ENCODE measurements at places on chromosomes 5 and 9.
A peak's percentile ranks its signal among the peaks of the same experiment; 100 is the strongest.

DNA sequence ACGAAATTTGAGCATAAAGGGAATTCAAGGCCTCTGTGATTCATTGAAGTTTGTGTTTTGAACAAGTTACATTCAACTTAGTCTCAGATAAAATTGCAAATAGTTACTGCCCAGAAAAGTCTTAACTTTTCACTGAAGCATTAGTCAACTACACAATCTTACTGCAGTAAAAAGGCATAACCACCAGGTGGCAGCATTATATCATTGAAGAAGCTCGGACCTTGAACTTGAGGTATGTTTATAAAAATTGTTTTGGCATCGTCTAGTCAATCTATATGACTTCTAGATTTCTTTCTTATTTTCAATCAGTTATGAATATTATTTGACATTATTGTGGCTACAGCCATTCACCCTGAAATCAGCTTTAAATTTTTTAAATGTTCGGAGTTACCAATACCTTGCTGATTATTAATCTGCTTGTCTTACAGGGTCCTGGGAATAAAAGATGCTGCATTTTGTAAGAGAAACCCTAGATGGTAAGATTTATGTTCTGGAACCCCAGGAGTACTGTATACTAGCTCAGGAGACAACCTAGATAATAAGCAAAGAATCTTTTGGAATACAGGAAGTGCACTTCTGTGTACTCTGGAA is 83.9 kb upstream of the GRAMD2B start:
- peak; percentile 49 for DNase-seq

GRCh38 chr5:17157916-17158529 is 59.4 kb upstream of the BASP1 start:
- DNase-seq, result peak; percentile 96

DNA sequence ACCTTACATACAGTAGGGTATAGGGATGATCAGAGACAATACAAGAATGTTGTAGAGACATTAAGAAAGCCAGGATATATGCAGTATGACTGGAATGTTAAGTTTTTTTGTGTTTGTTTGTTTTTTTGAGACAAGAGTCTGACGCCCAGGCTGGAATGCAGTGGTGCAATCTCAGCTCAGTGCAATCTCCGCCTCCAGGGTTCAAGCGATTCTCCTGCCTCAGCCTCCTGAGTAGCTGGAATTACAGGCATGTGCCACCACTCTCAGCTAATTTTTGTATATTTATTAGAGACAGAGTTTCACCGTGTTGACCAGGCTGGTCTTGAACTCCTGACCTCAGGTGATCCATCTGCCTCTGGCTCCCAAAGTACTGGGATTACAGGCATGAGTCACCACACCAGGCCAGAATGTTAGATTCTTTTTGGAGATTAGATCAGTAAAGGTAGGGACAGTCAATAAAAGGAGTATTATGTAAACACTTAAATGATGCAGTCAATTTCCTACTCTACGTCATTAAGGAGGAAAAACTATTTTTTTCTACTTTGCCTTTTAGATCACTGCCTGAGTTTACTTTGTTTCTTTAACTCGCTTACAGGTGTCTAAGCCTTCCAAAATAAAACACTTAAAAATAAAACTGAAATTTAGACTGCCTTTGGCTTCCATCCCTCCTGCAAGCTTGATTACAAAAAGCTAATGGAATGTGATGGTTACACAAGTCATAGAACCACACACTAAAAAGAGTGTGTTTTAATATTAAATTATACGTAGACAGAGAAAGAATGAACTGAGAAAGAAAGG is 6.8 kb upstream of the HNRNPA0 start:
- no peak for DNase-seq

DNA sequence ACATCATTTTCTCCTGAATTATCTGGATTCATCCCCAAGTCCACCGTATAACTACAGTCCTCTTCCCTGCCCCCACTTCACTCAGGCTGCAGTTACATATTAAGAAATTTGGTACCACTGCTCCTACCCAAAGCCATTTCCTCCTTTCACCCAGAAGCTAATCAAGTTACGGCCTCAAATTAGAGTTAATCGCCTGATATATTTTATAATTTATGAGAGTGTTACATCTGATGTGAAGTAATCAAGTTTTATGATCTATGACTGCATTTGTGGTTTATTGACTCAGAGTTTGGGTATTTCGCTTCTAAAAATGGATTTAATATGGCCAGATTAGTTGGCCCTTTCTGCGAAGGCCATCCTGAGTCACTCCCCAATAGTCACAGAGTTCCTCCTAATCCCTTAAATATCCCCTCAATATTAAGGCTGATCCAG is 223.6 kb upstream of the KIF2A start:
- peak; percentile 55 for DNase-seq

DNA sequence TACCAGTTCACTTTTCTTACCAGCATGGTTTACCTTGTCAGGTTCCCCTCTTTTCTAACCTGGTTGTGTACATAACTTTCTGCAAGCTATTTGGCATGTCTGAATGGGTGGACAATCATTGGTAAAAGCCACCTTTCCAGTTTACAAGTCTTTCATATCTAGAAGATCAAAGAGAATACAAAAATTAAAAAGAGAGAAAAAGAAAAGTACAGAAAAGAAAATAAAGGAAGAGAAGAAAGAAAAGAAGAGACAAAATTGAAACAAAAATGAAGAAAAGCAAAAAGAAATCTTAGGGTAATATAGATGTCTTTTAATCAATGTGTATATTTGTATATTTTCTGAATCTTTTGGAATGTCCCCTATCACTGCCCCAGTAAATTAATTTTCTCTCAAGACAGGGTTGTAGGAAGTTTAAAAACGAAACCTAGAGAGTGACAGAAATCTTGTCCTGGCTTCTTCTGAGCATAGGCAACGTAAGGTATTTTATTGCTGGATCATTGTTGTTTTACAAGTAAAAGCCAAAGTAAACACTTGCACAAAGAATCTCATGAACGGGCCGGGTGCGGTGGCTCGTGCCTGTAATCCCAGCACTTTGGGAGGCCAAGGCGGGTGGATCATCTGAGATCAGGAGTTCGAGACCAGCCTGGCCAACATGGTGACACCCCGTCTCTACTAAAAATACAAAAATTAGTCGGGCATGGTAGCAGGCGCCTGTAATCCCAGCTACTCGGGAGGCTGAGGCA is 98.7 kb upstream of the IFNE start:
- DNase-seq, result no peak

DNA sequence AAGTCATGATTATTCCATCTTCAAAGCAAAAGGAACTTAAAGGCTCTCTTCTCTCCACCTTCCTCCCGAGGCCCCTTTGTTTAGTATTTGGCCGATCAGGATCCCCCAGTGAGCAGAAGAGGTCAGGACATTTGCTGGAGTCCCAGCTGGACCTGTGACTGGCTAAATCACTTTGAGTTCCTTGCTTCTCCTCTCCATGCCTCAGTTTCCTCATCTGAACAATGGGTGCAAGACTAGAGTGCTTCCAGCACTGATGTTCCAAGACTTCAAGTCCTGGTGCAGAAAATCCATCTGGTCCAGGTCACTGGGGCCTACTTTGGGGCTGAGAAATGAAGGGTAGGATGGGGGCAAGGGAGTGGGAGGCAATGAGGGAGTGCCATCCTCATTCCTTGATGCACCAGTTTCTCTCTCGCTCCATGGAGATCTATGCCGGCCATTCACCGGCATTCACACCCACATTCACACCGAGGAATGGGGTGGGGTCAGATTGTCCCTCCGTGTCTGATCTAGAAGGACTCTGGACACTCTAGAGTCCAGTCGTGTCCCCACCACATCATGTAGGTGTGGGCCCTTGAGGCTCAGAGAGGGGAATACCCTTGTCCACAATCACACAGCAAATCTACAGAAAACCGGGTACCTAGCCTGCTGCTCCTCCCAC is 38.7 kb upstream of the IL17B start:
- no peak for DNase-seq

GRCh38 chr5:122896598-122897282 is 51.3 kb downstream of the SNX24 start:
- no peak for DNase-seq

DNA sequence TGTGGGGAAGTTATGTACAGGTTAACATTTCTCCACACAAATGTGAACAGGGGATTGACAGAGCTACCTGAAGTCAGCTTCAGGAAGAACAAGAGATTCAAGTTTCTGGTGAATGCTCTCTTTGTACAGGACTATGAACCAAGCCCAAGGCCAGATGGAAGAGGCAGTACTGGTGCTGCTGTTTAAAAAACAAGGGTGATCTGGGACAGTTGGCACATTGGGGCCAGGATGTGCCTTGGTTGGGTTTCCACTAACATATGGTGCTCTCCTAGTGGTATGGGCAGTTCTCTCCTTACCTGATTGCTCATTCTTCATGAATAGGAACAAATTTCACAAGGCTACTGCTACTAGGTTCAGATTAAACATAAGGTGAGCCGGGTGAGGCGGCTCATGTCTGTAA is 40.0 kb downstream of the MTMR12 start:
- DNase-seq, result no peak

- no peak for DNase-seq
These were observed 72.4 kb downstream of the CDH12 start for GRCh38 chr5:22780756-22781155.

DNA sequence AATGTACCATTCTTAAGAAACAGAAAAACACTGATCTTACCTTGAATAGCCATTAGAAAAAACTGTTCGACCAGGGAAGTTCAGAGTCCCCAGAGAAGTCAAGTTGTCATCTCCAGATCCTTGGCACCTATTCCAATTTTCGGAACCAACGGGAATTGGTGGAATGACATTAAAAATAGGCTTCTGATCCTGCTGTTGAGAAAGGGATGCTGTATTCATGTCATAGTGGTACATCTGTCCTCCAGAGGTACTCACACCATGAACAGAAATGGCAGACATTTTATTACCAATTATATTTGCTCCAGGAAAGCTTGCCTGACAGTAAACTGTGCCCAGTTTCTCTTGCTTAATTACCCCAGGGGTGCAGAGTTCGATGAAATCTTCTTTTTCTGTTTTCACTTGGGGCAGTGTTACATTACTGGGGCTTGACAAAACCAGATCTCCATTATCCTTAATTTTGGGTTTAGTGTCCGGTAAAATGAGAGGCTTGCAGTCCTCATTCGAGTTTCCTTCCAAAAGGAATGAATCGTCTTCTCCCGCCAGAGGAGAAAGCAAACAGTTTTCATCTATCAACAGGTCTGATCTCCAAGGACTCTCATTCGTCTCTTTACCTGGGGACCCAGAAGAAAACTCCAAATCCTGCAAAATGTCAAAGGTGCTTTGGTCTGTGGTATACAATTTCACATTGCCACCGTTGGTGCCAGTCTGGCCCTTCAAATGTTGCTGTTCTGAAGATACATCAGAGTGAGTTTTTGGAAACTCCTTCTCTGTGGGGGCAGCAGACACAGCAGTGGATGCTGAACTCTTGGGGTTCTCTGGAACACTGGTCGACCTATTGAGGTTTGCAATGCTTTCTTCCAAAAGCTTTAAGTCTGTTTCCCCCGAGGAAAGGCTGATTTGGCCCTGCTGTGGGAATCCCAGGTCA is 3.6 kb downstream of the NR3C1 start:
- no peak for DNase-seq

DNA sequence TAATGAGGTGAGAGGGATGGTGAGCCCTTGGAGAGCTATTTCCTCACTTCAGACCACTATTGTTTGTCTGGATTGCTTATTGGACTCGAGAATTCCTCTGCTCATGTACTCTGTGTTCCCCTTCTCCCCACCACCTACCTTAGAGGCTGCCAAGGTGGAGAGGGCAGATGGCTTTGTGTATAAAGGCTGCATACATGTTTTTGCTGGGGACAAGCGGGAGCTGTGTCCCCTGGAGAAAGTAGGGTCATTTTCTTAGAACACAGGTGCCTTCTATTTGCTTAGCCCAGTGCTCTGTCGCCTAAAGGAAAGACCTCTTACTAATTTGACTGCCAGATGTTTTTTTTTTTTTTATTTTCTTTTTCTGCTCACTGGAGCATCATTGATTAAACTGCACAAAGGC is 29.7 kb downstream of the RASGRF2 start:
- DNase-seq, result no peak

GRCh38 chr5:43061352-43062075 is 21.4 kb upstream of the ANXA2R start:
- no peak for DNase-seq

DNA sequence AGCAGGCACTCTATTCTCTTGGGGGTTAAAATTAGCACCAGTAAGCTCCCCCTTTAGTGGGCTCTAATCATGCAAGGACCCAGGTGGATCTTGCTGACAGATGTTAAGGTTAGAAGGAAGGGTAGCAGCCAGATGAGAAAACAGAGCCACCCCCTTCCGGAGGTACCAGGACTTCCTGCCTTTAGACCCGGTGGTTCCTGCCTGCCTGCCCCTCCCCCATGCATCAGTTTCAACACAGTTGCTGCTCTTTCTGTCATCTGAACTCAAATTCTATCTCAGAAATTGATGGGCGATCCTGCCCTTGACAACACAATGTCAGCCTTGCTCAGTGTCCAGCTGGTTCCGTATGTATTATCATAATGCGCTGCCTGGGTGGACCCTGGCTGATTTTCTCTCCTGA is 287.3 kb downstream of the EBF1 start:
- DNase-seq, result no peak

DNA sequence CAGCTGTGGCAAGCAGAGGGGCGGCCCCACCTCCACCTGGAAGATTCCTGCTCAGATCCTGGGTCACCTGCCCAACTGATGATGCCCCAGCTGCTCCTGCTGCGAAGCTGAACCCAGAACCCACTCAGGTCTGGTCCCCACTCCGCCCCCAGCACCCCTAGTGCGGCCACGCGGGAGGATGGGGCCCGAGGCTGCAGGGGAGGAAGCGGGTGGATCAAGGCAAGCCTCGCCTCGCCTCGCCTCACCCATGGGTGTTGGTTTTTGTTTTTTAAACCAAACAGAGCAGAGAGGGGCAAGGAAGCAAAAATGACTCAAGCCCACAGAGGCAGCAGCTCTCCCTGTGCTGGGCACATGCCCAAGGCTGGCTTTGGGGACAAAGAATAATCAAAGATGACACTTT is 23.2 kb downstream of the ABO start:
- no peak for DNase-seq

DNA sequence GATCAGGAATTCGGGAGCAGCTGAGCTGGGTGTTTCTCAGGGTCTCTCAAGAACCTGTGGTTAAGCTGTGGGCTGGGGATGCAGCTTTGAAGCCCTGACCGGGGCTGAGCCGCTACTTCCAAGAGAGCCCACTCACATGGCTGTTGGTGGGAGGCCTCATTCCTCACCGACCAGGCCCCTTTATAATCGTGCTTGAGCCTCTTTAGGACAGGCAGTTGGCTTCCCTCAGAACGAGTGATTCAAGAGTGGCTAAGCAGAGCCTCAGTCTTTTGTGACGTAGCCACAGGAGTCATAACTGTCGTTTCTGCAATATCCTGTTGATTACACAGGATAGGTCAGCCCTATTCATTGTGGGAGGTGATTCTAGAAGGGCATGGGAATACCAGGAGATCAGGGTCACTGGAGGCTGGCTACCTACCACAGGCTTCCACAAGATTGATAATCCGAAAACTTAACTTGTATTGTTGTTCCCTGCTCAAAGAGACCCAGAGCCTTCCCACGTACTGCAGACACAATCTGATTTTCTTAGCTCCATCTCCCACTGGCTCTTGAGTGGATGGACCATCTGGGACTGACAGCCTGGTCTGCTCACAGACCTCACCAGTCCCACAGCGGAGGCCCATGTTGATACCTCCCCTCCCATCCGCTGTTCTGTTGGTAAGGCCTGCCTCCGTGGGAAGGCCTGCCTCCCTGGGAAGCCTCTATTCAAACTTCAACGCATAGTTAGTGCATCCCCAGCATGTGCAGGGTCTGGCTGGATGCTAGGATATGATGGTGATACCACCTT is 3.0 kb upstream of the ERGIC1 start:
- DNase-seq, result peak; percentile 15

Measured in fibroblast of skin of left biceps (primary cell).